ENCODE measurements at places on chromosomes 3 and 15.

DNA sequence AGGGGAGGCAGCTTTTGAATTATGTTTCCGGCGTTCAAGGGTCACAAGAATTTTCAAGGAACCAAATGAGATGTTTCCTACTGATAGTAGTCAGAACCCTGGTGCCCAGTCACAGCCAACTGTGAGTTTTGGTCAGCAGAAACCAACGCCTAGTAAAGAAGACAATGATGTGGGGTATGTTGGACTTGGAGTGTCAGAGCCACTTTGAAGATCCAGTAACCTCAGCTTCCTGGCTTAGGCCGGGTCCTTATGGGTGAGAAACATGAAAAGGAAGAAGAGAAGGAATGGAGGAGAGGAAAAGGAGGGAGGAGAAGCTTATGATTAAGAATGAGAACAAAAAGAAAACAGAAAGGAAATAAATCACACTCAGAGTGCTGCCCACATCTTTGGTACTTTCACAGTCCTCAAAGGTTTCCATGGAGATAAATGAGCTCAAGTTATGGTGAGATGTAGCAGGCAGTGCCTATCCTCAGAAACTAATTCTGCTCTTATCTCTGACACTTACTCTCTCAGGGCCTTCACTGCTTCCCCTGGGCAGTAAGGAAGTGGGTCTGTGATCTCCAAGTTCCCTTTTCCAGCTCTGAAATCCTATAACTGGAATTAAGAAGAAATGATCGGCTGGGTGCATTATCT, 2.0 kb upstream of the MCF2L2 start:
- no peak for DNase-seq

- no peak for DNase-seq
These were observed 13.8 kb upstream of the THRB start for GRCh38 chr3:24508423-24508839.

- no peak for DNase-seq
These were observed 6.6 kb downstream of the PARL start for GRCh38 chr3:183878071-183878470.

- DNase-seq, result no peak
These were observed 52.8 kb downstream of the PLXNA1 start for GRCh38 chr3:127035677-127036076.

DNA sequence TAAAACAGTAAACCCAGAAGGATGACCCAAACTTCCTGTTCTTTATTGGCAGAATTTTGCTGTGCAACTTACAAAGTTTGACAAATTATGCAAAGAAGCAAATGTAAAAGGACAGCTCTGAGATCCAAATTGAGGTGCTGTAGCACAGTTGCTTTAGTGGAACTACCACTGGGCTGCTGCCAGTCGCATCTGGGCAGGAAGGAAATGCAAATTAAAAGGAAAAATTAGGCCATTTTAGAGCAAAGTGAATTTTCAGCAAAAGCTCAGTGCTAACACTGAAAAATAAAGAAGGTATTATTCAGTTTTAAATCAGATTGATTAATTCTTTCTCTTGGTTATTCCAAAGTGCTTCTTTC, 104.5 kb downstream of the ZMAT3 start:
- no peak for DNase-seq

GRCh38 chr15:36362509-36362915, 216.9 kb upstream of the CDIN1 start:
- DNase-seq, result no peak
